CD4-positive, alpha-beta T cell treated with Interleukin-15 for 1 hour (primary cell): ENCODE measurements at places on chromosomes 7 and 10.
A peak's percentile ranks its signal among the peaks of the same experiment; 100 is the strongest.

DNA sequence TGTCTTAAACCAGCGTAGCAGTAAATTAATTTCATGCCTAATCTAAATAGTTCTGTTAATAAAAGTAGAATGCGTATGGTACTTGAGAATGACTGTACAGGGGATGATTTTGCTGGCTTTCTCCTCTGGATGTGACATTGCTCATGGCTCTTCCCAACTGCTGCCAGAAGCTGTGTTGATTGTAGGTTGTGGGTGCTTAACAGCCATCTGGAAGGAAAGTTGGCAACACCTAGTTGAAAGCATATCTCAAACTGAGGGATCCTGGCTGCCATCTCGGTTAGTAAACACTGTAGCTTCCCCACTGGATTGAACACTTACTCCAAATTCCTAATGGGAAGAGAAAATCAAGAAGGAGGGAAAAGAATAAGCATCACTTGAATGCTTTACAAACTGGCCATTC, 130.9 kb downstream of the NXPH1 start:
- no peak for DNase-seq

- DNase-seq = no peak
Measured at GRCh38 chr10:35781643-35782035, 139.5 kb upstream of the FZD8 start.

- no peak for DNase-seq
Measured at GRCh38 chr7:73436031-73436929, 2.7 kb downstream of the FZD9 start.

DNA sequence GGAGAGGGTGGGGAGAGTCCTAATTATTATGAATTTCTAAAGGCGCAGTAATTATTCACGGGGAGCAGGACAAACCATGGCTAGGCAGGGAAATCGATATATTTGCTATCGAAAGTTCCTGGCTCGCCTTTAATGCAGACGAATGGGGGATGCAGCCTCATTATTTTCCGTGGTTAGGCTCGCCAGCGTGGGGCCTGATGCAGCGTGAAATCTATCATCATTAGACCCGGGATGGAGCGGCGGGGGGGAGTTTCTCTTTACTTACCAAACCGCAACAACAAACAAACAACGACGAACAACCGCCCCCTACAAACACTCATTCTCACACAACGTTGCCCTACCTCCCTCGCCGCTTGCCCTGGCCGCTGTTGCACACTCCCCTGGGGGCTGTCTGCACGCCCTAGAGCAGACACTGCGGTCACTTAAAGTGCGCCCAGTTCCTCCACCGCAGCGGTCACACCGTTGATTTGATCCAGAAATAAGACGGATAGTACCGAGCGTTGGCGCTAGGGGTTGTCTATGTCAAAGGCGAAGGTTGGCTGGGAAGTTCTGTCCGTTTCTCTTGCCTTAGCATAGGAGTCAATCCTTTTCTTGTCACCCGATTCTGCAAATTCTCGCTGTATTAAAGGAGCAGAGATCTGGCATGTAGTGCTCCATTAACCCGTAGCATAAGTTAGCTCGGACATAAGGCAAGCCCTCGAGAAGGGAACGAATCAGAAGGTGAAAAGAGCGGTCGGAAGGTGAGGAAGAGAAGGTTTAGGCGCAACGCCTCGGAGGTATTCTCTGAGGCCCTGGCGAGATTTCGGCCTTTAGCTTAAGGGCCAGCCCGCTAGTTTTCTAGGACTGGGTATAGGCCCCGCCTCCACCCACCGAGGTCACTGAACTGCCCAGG, 10.4 kb downstream of the NXPH1 start:
- DNase-seq = no peak

GRCh38 chr7:21947056-21947455, 1.4 kb upstream of the CDCA7L start:
- no peak for DNase-seq

DNA sequence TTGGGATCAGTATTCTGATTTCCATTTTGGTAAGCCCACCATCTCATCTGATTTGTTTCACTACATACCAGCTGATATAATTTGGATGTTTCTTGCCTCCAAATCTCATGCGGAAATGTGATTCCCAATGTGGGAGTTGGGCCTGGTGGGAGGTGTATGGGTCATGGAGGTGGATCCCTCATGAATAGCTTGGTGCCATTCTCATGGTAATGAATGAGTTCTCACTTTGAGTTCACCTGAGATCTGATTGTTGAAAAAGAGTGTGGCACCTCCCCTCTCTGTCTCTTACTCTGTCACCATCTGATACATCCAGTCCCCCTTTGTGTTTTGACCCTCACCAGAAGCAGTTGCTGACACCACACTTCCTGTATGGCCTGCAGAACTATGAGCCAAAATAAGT, 347.3 kb downstream of the ARL4A start:
- DNase-seq = no peak

DNA sequence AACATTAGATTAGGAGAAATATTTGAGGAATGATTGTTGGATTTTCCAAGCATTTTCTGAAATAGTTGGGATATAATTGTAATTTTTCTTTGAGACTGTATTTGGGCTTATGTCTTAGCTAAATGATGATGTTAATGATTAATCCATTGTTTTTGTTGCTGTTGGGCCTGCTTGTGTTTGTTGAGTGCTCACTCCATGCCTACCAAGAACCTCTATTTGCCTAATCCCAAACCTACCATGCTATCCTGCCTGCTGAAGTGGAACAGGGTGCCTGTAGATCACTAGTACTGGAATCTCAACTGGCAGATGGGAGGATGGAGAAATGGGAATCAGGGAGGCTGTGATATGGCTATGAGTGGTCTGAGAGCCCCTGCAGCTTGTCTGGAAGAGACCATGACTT, 565.5 kb downstream of the SORCS3 start:
- no peak for DNase-seq

- peak; percentile 87 for DNase-seq
Measured at GRCh38 chr7:150755473-150756099, 18.4 kb downstream of the GIMAP5 start.
